ENCODE measurements at places on chromosomes 3 and 15. TPM values are rescaled to one million over a fixed set of nuclear protein-coding genes. Genes with fewer than 3 reads are reported as not detected.
A peak's percentile ranks its signal among the peaks of the same experiment; 100 is the strongest.

- DNase-seq = peak; percentile 63
Measured at GRCh38 chr15:93029836-93030429, 59.1 kb downstream of the RGMA start.

- DNase-seq = no peak
Measured at GRCh38 chr3:123239756-123240155, 38.0 kb downstream of the SEC22A start.

GRCh38 chr3:186298876-186299275, 63.2 kb downstream of the DGKG start:
- DNase-seq = no peak

DNA sequence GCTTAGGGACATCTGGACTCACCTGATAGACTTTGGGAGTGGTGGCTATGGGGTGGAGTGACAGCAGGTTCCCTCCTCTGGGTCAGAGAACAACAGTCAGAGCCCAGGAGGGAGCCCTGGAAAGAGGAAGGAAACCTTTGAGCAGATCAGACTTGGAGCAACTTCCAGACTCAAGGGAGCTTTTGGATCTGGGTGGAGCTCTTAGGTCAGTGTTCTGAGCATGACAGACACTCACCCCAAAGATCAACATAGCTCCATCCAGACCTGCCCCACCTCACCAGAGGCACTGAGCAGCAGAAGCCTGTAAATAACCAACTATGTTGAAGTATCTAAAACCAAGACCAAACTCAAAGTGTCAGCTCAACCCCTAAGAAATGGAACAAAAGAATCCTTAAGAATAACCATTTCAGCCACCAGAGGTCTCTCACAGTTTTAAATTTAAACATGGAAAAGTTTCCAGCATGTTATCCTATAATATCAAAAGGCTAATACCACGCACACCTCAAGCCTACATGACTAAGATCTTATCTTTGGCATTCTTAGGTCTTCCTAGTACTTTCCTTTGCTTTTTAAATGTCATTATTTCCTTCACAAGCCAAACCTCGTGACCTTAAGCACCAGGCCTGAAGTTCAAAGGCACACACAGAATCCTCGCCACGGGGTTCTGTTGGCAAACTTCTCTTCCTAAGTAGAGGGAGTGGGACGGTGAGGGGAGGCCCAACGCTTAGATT, 56.4 kb downstream of the UMPS start:
- DNase-seq = no peak

- no peak for DNase-seq
Measured at GRCh38 chr3:72550582-72551262, 297.5 kb downstream of the SHQ1 start.

- DNase-seq = no peak
Measured at GRCh38 chr3:63405882-63406281, 127.8 kb downstream of the SYNPR start.

GRCh38 chr3:192130534-192131132, 596.7 kb downstream of the FGF12 start:
- DNase-seq = no peak

DNA sequence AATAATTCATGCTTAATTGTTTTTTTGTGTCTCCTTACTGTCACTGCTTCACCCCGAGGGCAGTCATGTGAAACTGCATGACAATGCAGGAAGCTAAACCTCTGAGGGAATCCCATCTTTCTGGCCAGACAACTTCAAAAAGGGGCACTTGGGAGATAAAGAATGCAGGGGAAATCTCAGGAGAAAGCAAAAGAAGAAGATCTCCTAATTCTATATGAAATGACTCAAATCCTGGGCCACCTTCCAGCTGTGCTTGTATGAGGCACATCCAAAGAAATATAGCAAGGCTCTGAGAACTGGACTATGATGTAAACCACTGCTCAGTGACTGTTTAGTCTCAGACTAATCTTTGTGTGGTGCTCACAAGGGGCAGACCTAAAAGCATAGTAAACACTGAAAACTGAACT, 22.6 kb upstream of the UMPS start:
- DNase-seq = no peak

GRCh38 chr15:60507596-60508424, 28.9 kb upstream of the ICE2 start:
- no peak for DNase-seq

GRCh38 chr3:131988209-131988608, 46.6 kb downstream of the CPNE4 start:
- no peak for DNase-seq

DNA sequence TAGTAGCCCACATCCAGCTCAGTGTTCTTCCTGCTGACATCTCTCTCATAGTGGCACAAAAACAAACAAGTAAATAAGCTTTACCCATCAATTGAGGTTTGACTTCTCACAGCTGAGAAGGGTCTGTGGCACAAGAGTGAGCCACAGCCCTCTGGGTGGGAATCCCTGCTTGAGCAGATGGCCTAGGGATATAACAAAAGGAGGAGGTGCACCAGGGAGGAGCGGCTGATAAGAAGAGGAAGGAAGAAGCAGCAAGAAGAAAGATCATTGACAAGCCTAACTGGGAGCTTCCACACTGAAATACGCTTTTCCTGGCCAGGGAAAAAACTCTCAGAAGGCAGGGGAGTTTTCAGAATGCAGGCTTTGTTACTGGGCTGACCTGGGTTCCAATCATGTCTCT, 279.8 kb downstream of the UACA start:
- DNase-seq = no peak

SNX4 gene
- 42.3 TPM for total RNA-seq

Measured in upper lobe of left lung (tissue), 6 donors.